Fibroblast of gingiva (primary cell): ENCODE measurements at places on chromosomes 2 and 18.
A peak's percentile ranks its signal among the peaks of the same experiment; 100 is the strongest.

DNA sequence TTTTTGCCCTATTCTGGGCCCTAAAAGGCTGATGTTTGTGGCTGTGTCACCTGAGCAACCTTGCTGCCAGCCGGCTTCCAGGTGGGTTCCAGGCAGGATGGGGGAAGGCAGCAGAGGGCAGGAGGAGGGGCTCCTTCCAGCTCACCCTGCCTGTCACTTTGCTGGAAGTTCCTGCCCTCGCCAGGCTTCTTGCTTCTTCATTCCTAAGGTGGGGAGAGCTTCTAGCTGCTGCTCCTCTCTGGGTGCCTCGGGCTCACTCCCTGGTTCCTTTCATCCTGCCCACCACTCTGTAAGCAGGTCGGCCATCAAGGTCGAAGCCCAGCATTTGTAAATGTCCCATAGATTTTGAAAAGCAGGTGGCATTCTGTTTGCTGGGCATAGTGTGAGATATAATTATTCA, 249.4 kb upstream of the HS6ST1 start:
- DNase-seq, result no peak

- no peak for DNase-seq
These were observed 40.8 kb downstream of the PAPOLG start for GRCh38 chr2:60796573-60797509.

DNA sequence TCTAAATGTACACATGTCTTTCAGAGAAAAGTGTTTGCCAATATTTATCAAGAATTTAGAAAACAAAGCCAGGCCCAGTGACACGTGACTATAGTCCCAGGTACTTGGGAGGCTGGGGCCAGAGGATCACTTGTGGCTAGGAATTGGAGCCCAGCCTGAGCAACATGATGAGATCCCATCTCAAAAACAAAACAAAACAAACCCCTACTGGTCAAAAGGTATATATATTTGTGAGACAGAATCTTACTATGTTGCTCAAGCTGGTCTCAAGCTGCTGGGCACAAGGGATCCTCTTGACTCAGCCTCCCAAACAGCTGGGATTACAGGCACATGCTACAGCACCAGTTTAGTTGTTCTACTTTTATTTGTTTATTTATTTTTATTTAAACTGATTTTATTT, 79.2 kb downstream of the ZDBF2 start:
- DNase-seq, result no peak

DNA sequence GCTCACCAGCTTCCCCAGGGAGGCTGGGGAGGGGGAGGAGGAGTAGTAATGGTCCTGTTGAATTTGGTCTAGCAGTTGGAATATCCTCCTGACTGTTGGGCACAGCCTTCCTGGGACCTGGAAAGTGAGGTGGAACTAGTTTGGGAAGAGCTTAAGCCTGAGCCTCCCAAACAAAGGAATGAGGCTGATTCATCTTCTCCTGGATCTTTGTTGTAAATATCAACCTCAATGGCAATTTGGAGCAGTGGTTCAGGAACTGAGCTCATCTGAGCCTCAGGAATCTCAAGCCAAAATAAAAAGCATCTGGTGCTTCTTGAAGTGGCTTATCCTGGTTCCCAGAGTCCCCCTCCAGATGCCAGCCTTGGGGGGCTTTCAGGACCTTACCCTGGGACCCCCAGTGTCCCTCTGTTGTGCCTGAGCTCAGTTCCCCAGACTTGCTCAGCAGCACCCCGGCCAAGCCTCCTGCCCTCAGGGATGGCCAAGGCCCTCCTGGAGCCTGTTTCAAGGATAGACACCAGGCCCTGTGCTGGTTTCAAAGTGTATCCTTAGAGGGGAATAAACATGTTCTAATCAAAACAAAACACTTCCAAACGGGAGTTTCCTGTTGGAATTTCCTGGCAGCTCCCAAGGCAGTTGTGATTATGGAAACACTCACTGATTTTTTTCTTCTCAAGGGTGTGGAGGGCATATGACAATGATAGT, 112.6 kb downstream of the DDX1 start:
- DNase-seq, result no peak

GRCh38 chr18:45751766-45752165, 27.8 kb downstream of the SLC14A1 start:
- no peak for DNase-seq

DNA sequence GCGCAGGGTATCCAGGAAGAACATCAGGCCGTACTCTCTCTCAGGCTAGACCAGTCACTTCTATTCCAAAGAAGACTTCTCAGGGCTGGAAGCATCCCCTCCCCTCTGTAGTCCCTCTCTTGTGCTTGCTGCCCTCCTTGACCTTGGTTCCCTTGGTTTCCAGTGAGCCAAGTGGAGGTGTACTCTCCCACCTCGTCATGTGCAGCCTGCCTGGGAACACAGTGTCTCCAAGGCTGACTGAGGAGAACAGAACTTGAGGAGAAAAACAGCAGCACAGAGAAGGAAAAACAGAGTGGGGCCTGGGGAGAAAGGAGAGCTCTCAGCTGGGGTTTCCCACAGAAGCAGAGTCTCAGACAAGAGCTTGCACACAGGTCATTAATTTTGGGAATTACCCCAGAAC, 52.7 kb downstream of the HAUS1 start:
- no peak for DNase-seq

- DNase-seq, result no peak
These were observed 361.2 kb downstream of the LRRTM4 start for GRCh38 chr2:77161009-77161408.

DNA sequence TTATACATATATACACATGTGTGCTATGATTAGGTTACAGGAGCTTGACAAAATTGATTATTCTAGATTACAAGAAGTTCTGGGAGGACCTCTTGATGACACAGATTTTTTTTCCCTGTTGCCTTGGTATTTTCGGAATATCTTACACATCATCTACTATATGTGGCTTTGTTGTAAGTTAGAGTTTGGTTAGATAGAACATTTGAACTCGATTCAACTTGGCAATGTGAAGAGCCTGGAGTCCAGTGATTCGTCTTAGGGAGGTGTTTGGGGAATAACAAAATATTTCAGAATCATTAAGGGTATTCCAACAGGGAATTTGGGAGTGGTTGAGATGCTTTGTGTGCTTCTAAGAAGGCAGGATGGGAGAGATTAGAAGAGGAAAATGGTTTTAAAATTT, 39.3 kb upstream of the EFEMP1 start:
- DNase-seq, result no peak

DNA sequence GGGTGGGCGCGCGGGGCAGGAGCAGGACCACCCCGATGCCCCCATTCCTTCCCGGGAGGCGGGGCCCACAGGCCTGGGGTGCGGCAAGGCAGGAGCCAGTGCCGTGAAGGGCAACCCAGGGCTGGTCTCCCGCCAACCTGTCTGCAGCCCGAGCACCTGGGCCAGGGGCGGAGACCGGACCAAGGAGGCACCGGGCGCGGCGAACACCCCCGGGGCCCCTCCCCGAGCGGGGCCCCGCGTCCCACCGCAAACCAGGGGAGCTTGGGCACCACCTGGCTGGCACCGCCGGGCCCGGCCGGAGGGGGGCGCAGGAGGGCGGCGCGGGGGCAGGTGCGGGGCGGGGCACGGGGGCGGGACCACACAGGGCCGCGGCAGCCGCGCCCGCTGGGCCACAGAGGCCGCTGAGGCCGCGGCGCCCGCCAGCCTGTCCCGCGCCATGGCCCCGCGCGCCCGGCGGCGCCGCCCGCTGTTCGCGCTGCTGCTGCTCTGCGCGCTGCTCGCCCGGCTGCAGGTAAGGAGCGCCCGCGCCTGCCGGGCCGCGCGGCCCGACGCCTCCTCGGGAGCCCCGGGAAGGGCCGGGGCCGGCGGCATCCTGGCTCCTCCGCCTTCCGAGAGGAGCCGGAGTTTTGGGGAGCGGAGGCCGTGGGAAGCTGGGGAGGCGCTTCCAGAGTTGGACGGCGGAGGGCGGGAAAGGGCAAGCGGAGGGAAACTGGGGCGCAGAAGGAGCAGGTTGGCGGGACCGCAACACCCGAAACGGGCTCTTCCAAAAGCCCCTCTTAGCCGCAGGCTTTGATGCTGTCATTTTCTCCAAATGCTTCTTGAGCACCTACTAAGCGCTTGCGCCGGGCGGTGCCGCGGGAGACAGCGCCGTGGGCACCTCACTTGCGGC, at the start of gene TNFRSF11A:
TSS of gene TNFRSF11A (plus strand) at position 394 of the 889 bp plus-strand sequence. CDS start at position 437, 43 bp downstream.
- DNase-seq, result no peak

GRCh38 chr2:240836781-240837467, 16.9 kb upstream of the KIF1A start:
- DNase-seq, result peak; percentile 52

DNA sequence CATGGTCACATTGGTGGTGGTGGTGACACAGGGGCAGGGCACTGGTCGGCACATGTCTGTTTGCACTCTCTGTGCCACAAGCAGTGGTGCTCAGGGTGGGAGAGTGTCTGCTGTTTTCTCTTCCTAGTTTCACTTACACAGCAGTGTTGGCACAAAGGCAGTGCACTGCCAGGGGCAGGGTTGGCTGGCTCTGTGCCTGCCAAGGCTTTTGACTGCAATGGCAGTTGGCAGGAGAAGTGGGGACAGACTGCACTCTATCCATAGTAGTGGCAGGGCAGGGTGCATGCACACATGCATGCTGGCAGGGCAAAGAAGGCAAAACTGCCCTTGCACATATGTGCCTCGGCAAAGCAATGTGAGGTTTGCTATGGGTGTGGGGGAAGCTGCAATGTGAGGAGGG, 635.9 kb downstream of the SUCLG1 start:
- no peak for DNase-seq

- DNase-seq, result no peak
These were observed 64.1 kb downstream of the FBXO15 start for GRCh38 chr18:74083557-74083952.

DNA sequence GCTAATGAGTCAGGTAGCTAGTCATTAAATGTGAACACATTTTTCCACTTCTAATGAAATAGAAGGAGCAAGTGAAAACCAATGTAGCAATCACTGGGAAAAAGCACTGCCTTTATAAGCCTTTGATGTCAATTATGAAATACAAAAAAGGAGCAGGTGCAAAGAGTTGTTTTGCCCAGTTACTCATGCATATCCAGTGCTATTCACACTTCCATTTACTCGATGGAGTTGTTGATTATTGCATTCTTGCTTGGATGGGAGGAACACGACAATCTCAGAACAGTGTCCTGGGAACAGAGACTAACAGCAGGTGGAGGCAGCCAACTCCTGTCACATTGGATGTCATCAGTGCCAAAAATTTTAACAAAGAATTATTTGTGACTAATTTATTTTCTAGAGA, 372.5 kb downstream of the CBLN2 start:
- DNase-seq, result no peak

DNA sequence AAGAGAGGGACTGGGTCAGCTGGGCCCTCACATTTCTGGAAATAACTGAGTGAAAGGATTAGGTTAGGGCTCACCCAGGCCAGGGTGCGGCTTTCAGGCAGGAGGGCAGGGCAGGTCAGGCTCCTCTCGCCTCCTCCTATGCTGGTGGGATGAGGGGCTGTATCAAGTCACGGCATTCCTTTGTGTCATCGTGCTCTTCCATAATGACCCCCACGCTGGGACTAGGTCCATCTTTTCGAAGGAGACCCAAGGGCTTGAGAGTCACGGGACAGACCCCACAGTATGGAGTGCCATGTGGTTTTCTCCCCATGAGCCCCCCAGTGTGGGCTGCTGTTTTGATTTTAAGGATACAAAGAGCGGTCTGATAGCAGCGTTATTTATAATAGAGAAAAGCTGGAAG, 137.8 kb upstream of the COPS8 start:
- no peak for DNase-seq

DNA sequence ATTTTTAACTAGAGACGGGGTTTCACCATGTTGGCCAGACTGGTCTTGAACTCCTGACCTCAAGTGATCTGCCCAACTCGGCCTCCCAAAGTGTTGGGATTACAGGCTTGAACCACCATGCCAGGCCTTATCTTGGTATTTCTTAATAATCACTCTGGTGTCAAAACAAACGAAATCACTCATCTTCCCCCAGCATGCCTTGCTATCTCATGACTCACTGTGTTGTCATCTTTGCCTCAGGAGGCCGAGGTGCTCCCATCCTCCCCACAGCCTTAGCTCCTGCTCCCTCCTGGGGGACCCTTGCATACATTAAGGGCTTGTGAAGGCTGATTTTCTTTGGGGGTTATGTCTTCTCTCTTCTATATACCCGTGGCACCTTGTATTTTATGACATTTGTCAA, 250.1 kb upstream of the DPP10 start:
- DNase-seq, result no peak

GRCh38 chr2:156589381-156590079, 153.4 kb downstream of the GPD2 start:
- peak; percentile 51 for DNase-seq

- DNase-seq, result peak; percentile 61
These were observed 7.4 kb downstream of the NFATC1 start for GRCh38 chr18:79402977-79403722.

GRCh38 chr2:231877533-231878456, 48.4 kb downstream of the NPPC start:
- no peak for DNase-seq

GRCh38 chr18:38174594-38174993, 609.0 kb upstream of the CELF4 start:
- DNase-seq, result no peak

DNA sequence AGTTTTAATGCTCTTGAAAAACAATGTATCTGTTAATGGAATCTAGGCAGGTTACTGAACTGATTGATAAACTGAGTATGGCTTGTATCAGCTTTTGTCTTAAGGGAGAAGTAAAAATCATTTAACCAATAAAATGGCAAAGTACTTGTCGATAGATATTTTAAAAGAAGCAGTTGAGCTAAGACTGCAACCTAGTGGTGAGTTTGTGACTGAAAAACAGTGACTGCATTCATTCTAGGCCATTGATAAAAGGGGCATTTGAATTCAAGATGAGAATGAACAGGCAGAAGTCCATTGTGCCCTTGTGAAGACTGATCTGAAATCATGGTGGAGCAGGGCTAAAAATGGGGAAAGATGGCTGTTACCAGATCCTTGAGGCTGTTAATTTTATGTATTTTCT, 59.4 kb upstream of the MSTN start:
- DNase-seq, result peak; percentile 11

GRCh38 chr2:149394864-149395263, 64.5 kb downstream of the LYPD6 start:
- DNase-seq, result no peak
